ENCODE measurements at places on chromosomes 4 and X. TPM values are rescaled to one million over a fixed set of nuclear protein-coding genes. Genes with fewer than 3 reads are reported as not detected.

- H3K27me3 ChIP-seq, result no peaks in the 10 kb centered on the region
- peak; percentile 16 for DNase-seq
- peaks cover 4% of the 10 kb centered on the region for H3K4me1 ChIP-seq
- no peaks in the 10 kb centered on the region for H3K36me3 ChIP-seq
- no peak overlapping the region for H3K4me3 ChIP-seq
Observed at GRCh38 chrX:120309873-120310705, 1.2 kb downstream of the TMEM255A start.

DNA sequence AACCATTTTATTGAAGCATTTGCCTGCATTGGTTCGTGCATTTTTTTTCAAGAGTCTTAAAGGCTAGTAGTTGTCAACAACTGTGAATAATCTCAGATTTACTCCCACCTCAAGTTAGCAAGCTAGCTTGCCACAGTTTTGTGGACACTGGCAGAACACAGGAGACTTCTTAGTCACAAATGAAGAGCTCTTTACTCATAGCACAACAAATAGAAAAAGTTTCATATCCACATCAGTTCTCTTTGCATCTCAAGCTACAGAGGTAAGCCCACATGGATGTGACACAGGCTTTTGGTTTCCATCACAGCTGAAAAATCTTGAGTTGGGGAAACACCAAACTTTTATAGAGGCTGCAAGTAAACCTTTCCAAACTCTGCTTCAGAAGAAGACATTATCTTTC lies 2315.7 kb upstream of the TENM3 start:
- no peaks in the 10 kb centered on the region for H3K27me3 ChIP-seq
- no peak overlapping the region for H3K4me3 ChIP-seq
- no peak for DNase-seq
- no peak overlapping the region for H3K27ac ChIP-seq
- no peaks in the 10 kb centered on the region for H3K36me3 ChIP-seq

- H3K4me1 ChIP-seq, result peaks cover 11% of the 10 kb centered on the region
- H3K4me3 ChIP-seq, result no peak overlapping the region
- H3K27ac ChIP-seq, result no peak overlapping the region
Observed at GRCh38 chr4:95627024-95627605, 78.3 kb upstream of the UNC5C start.

DNA sequence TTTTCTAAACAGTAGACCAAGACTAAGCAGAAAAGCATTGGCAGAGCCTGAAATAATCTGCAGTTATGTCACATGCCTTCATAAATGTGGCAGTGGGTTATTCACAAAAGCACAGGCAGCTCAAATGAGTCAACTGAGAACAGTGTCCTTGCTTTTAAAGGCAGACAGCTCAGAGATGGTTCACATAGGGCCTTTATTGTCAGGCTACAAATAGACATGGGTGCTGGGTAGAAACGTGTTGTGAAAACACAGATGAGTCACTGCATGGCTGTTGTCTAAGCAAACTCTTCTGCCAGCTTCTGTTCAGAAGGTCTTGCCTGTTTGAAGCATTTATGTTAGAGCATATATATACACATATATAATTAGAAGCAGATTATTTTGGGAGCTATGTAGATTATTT lies 118.0 kb downstream of the SLC4A4 start:
- no peak for DNase-seq
- no peak overlapping the region for H3K4me3 ChIP-seq
- H3K27me3 ChIP-seq, result no peaks in the 10 kb centered on the region
- H3K4me1 ChIP-seq, result peaks cover 8% of the 10 kb centered on the region

- no peaks in the 10 kb centered on the region for H3K4me1 ChIP-seq
- no peaks in the 10 kb centered on the region for H3K36me3 ChIP-seq
- no peak overlapping the region for H3K27ac ChIP-seq
Observed at GRCh38 chr4:111666826-111667360, 478.4 kb upstream of the FAM241A start.

DNA sequence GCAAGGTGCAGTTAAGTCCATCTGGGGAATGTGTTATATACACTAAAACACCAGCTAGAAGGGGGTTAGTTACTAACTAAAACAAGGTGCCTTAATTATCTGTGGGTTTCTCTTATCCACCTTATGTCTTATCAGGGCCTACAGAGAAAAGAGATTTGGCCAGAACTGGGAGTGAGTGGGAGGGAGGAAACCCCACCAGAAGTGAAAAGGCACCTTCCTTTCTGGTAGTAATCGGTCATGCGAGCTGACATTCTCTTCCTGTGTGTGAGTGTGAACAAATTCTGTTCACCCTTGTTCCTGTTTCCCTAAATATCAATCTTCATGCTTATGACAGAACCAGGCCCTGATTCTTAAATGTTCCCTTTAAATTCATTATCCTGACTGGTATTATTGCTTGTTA lies 43.5 kb downstream of the SRPX2 start:
- H3K36me3 ChIP-seq, result peaks cover 5% of the 10 kb centered on the region
- H3K4me1 ChIP-seq, result no peaks in the 10 kb centered on the region
- no peak overlapping the region for H3K4me3 ChIP-seq
- no peak for DNase-seq
- H3K27me3 ChIP-seq, result peaks cover 3% of the 10 kb centered on the region
- H3K27ac ChIP-seq, result no peak overlapping the region

Gene SUPT20HL2
- polyA plus RNA-seq, result not detected

Data from lung (tissue), 17 donors.